NT2/D1 (cell line): ENCODE measurements at places on chromosomes 6 and 20.

DNA sequence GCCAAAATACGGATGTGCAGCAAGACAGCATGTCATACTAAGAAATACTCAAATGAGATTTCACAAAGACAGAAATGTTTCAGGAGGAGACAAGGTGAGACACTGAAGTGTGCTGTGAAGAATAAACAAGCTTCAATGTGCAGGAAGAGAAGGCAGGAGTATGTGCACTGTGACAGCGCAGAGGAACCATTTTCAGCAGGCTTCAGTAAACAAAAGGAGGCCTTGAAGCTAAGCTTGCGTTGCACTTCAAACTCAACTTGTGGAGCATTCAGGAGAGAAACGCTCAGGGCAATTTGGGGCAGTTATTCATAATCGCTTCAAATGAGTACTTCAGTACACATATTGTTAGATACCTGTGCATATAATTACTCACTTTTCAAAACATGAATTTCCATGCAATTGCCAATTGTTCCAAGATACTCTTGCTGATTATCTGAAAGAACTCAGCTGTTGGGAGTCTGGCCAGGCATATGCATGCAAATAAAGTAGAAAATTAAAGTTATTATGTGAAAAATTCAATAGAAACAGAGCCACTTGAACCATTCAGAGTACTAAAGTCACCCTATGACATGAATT lies 234.2 kb upstream of the OPRM1 start:
- no peak for DNase-seq

DNA sequence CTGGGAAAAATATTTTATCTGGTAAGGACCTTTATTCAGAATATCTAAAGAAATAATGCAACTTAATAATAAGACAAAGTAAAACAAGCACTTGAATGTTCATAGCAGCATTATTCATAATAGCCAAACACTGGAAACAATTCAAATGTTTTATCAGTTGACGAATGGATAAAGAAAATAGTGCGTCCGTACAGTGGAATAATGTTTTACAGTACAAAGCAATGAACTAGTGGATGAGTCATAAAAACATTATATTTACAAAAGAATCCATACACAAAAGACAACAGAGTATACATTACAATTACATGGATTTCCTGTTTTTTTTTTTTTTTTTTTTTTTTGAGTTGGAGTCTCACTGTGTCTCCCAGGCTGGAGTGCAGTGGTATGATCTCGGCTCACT lies 12.7 kb downstream of the SMAP1 start:
- DNase-seq = no peak

DNA sequence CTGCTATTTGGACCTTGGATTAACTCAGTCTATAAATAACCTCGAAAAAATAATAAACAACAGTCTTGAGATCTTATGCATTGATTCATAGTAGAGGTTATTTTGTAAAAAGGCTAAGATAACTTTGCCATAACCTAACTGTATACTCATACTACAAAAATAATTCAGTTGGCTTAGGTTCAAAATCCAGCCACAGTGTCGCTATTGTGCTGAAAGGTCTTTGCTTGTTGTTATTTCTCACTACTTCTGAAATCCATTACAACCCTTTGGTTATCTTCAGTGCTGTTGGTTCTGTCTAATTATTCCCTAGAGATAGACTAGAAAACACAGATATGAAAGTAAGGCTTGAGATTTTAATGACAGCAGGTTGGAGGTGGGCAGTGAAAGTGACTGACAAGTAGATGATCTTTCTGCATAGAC lies 74.4 kb downstream of the MKKS start:
- no peak for DNase-seq

GRCh38 chr6:155158030-155158843 lies 105.6 kb upstream of the CLDN20 start:
- DNase-seq = no peak

DNA sequence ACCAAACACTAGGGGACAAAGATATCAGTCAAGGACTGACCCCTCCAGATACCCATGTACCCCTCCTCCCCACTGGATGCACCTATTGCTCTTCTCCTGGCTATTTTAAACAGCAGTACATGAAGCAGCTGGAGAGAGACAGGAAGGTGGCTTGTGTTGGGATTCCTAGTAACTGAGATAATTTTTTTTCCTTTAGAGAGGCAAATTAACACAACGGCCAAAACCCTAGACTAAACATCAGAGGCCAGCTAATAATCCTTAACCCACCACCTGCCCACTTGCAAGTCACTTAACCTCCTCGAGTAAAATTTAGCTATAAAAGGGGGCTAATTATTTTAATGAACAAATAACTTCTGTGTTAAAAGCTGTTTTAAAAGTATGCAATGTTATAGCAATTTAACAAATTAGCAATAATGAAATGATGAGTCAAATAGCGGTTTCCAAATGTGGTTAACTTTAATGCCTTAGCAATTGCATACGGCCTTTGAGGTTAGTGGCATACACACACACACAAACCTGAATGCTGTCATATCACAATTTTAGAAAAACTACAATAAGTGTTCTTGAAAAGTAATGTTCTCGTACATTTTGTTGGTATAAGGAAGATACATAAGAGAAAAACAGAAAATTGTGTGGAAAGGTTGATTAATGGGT lies 151.7 kb downstream of the FRK start:
- DNase-seq = no peak

GRCh38 chr6:122524056-122524455 lies 52.4 kb upstream of the SERINC1 start:
- DNase-seq = no peak

DNA sequence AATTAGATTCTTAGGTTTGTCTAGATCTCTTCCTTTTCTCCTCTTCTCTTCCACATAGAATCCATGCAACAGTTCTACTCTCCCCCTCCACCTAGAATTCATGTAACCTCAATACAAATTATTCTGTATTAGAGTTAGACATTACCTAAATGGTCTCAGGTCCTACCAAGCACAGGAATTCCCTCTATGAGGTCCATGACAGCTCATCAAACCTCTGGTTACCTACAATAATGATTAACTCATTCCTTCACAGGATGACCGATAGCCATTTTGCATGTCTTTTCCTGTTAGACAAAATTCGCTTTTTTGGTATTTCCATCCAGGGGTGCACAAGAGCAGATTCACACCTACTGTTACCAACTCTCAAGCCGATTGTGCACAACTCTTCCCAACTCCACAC lies 27.4 kb upstream of the BMP2 start:
- DNase-seq = no peak

DNA sequence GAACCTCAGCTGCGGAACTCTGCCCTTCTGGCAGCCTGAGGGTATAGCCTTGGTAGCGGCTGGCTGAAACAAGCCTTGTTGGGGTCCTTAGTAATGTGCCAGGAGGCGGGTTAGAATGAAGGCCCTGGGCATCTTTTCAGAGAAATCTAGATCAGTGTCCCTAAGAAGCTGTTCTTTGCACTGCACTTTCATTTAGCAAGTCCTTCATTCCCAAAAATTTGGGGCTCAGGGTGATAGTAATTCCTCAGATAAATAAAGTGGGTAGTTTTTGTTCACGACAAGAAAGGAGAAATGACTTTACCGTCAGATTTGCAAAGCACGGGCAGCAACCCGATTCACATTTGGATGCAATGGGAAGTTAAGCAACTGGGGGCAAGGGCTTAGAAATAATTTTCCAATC lies 3.2 kb downstream of the INSM1 start:
- no peak for DNase-seq

DNA sequence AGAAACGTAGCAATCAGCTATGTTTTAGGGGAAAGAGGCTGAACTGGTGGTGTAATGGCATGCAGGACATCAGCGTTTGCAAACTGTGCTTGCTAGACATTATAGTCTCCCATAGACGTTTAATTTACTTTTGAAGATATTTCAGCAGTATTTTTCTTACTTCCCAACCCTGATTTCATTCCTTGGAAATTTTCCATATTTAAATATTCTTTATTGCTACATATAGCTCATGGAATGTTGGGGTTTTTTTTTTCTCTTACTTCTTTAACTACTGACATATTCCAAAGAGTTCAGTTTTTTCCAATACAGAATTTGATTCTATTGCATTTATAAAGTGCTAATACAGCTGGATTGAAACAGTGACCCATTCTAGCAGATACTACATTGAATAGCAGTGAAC lies 694.4 kb upstream of the CITED2 start:
- DNase-seq = no peak

GRCh38 chr6:27188885-27189418 lies 58.5 kb upstream of the PRSS16 start:
- no peak for DNase-seq

GRCh38 chr20:60883496-60883895 lies 368.6 kb upstream of the CDH4 start:
- no peak for DNase-seq

DNA sequence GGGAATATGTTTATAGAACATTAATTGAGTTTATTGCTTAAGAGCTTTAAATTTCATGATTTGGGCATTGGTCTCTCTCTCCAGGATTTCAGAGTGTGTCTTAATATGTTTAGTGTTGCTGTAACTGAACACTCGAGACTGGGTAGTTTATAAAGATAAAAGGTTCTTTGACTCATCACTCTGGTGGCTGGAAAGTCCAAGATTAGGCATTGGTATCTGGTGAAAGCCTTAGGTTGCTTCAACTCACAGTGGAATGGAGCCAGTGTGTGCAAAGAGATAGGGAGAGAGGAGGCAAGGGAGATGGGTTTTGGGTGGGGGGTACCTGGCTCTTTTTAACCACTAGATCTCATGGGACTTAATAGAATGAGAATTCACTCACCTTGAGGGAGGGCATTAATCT lies 35.6 kb upstream of the DTNBP1 start:
- no peak for DNase-seq

- DNase-seq = no peak
Observed at GRCh38 chr6:121451250-121451649, 15.8 kb downstream of the GJA1 start.

DNA sequence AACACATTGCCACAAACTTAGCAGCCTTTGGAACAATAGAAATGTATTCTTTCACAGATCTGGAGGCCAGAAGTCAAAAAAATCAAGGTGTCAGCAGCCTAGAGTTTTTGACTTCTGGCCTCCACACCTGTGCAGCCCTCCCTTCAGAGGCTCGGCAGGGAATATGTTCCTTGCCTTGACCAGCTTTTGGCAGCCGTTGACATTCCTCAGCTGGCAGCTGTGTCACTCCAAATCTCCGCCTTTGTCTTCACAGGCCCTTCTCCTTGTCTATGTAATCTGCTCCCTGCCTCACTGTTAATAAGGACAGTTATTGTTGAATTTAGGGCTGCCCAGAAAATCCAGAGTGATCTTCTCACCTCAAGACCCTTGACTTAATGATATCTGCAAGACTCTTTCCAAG lies 17.2 kb upstream of the AHI1 start:
- DNase-seq = no peak

GRCh38 chr6:129235167-129236000 lies 352.4 kb downstream of the LAMA2 start:
- DNase-seq = no peak

- no peak for DNase-seq
Observed at GRCh38 chr20:15905661-15906060, 667.6 kb downstream of the KIF16B start.

DNA sequence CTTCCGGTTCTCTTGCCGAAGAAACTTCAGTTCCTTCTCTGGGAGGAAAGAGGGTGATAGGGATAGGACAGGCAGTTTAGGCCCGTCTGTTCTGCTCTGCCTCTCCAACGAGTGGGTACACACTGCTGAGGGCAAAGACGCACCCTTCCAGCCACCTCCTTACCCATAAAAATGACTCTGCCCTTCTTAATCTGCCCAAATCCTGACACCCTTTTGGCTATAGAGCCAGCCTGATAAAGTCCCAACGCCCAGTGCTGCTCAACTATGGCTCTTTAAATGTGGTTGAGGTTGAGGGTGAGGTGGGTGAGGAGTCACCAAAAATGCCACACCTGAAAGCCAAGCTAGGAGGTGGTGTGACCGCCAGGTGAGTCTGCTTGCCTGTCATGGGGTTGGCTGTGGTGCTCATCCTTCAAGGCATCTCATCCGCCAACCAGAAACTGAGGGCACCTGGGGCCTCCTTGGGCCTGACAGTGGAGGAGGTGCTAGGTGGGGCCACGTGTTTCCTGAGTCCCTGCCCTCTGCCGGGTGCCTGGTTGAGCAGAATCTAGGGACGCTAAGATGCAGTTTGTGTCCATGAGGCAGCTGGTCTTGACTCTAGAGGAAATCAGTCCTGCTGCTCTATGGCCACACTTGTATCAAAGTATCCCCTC lies 16.3 kb downstream of the CCDC167 start:
- no peak for DNase-seq

DNA sequence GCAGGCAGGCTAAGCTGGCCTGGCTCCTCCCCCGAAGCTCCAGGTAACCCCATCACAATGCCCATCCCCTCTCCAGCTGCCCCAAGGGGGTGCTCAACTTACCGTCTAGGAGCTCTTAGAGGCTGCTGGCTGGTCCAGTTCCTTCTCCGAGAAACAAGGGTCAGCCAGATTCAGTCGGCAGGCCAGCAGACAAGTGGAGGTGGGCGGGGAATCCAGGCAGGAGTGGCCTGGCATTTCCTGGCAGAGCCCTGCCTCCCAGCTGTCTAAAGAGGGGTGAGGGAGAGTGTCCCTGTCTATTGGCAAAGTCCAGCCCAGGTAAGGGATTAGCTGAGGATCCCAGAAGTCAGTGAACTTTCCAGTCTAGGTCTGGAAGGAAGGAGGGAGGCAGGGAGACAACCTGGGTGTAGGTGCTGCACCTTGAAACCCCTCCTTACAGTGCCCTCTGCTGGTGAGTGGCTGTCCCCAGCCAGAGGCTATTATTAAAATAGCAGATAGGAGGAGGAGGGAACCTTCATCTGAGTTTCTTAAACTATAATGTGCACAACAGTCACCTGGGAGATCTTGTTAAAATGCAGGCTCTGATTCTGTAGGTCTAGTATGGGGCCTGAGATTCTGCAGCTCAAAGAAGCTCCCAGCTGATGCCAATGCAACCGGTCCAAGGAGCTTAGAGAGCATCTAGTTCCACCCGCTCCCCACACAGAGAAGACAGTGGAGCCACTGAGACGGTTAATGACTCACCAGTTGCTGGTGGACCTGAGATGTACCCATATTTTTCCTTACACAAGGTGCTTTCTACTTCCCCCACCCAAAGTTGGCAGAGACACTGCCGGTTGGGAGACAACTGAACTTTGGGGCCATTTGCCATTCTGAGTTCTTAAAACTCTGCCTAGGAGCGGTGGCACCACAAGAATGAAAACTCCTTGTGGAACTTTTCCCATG lies at the start of gene UNC5CL:
TSS of gene UNC5CL (minus strand) at position 162 of the 939 bp plus-strand sequence. CDS start 4,147 bp downstream, outside the sequence.
- no peak for DNase-seq

DNA sequence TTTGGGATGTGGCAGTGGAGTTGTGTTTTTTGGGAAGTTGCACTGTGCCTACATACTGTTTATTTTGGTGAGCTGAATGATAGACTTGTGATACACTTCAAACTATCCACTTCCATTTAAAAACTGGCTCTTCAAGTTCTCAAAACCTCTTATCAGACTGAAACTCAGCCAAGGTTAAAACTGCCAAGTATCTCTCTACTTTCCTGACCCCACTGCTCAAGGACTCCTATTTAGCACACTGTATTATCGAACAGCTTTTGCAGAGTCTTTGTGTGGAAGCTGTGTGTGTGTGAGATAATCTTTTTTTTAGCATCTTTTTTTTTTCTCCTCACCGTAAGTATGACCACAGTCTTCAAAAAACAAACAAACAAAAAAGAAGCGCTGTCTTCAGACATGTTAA lies 21.1 kb downstream of the STX11 start:
- no peak for DNase-seq
